ENCODE measurements at places on chromosomes 6 and 20.

GRCh38 chr6:24426729-24427446, 24.2 kb downstream of the MRS2 start:
- DNase-seq, result no peak

- peak; percentile 14 for DNase-seq
Measured at GRCh38 chr6:43668151-43669028, 19.2 kb downstream of the MRPS18A start.

- no peak for DNase-seq
Measured at GRCh38 chr6:131040866-131041265, 22.2 kb downstream of the EPB41L2 start.

DNA sequence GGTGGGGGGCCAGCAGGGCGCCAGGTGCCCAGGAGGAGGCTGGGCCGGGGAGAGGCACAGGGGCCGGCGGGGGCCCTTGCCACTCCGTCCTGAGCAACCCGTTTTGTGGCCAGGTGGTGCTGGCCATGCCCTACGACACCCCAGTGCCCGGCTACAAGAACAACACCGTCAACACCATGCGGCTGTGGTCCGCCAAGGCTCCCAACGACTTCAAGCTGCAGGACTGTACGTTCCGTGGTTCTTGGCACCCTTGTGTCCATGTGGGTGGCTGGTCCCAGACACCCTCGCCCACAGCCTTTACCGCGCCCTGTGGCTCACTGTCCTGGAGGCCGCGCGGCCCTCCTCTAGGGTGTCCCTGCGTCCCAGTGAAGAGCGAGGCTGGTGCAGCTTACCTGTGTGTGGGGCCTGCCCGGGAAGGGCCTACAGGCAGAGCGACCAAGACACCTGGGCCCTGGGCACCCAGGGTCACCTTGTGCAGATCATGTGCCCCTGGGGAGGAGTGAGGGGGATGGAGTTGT, 28.7 kb downstream of the PYGB start:
- DNase-seq, result no peak

DNA sequence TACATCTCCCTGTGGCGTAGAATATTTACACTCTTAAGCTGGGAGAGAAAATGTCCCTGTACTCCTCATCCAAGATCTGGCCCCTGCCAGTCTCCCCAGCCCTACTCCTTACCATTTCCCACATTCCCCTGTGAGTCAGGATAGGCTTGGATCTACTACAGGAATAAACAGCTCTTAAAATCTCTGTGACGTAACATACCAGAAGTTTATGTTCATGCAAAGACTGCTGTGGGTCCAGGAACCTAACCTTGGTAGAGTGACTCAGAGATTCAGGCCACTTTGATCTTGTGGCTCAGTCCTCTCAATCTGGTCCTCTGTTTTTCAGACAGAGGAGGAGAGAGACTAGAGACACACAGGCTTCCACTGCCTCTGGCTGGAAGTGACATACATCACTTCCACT, 38.5 kb upstream of the GPR6 start:
- DNase-seq, result no peak
